NB4 (cell line): ENCODE measurements at places on chromosomes 16 and 17.

- DNase-seq = no peak
Observed at GRCh38 chr17:17084941-17085340, 42.7 kb downstream of the MPRIP start.

GRCh38 chr17:27609611-27610303, 21.2 kb upstream of the LGALS9 start:
- peak; percentile 60 for DNase-seq

- DNase-seq = no peak
Observed at GRCh38 chr17:63078707-63079106, 112.7 kb downstream of the TANC2 start.

GRCh38 chr17:73293480-73293911, 18.3 kb downstream of the CDC42EP4 start:
- DNase-seq = peak; percentile 37

DNA sequence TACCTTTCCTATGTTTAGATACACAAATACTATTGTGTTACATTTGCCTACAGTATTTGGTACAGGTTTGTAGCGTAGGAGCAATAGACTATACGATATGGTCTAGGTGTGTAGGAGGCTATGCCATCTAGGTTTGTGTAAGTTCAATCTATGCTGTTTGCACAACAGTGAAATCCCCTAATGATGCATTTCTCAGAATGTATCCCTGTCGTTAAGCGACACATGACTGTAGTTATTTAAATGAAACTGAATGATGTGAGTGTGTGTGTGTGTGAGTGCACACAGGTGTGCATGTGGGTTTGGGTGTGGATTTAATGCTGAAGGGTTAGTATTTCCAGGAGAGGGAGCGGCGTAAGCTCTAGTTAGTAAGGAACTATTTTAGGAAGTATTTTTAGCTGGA, 34.6 kb upstream of the SMIM36 start:
- DNase-seq = no peak

DNA sequence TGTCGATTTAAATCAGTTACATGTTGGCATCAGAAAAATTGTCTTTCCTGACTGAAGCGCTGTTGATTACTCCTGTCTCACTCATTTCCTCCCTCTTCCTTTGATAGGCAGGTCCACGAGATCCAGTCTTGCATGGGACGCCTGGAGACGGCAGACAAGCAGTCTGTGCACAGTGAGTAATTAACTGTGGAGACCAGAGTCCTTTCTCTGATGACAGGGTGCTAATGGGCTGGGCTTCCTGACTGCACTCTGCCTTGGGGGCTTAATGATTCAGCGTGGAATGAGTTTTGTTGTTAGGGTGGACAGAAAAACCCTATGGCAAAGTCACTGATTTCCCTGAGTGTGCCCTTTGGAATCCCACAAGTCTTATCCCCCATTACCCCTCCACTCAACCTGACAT, 6.5 kb downstream of the GOSR2 start:
- DNase-seq = no peak

DNA sequence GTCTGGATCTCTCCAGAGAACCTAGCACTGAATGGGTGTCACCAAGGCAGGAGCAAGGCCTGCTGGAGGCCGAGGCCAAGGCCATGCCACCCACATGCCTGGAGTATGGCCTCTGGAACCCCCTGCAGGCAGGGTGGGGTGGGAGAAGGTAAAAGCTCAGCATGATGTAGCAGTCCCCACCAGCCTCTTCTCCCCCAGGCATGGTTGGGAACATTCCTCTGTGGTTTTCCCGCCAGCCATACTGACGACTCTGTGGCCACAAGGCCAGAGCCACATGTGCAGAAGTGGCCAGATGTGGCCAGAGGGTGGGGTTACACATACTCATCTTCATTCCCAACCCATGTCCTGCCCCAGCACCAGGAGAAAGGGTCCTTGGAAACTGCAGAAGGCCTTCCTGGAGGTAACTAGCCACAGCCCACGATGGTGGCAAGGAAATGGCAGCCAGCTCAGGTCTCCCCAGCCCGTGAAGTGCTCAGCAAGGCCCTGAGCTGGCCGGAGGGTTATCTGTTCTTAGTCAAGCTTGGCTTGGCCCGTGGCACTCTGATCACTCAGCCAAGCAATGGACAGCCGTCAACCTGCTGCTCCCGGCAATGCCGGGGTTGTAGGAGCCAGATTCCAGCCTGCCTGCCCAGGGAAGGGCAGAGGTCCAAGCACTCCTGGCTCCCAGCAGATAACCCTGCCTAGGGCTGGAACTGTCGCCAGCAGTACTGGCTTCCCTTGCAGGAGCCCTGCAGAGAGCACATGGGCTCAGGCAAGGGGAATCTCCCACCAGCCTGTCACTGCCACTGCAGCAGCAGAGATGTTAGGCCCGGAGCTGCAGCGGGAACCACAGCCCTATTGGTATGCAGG, 26.1 kb downstream of the HDAC5 start:
- peak; percentile 43 for DNase-seq

DNA sequence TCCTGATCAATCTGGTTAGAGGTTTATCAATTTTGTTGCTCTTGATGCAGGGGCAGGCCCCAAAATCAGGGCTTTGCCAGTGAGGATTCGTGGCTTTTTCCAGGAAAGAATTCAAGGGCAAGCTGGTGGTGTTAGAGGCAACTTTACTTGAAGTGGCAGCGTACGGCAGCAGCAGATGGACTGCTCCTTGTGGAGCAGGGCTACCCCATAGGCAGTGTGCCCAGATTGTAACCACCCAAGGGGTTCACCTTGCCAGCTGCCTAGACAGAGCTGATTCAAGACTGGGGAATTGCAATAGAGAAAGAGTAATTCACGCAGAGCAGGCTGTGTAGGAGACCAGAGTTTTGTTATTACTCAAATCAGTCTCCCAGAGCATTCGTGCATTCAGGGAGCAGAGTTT, 16.7 kb downstream of the DRC7 start:
- DNase-seq = no peak

DNA sequence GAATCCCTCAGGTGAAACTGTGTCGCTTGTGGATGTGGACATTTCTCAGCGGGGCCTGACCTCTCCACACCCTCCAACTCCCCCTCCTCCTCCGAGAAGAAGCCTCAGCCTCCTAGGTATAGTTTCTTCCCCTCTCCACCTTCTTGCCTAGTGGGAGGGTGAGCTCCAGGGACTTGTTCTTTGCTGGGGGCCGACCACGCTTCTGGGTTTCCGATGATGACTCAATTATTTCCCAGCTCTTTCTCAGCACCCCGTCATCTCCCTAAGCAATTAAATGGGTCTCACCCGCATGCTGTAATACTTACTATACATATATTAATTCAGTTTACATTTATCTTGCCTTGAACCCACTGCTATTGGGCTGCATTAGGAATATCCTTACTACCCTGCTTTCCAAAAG, 13.1 kb downstream of the SOCS7 start:
- no peak for DNase-seq

- peak; percentile 28 for DNase-seq
Observed at GRCh38 chr17:4881761-4882555, 17.4 kb upstream of the C17orf107 start.

GRCh38 chr16:51312363-51313150, 161.5 kb upstream of the SALL1 start:
- DNase-seq = no peak

GRCh38 chr17:78337244-78338109, 22.4 kb downstream of the SOCS3 start:
- no peak for DNase-seq

- DNase-seq = no peak
Observed at GRCh38 chr17:45437465-45438283, 5.0 kb upstream of the ARHGAP27 start.

DNA sequence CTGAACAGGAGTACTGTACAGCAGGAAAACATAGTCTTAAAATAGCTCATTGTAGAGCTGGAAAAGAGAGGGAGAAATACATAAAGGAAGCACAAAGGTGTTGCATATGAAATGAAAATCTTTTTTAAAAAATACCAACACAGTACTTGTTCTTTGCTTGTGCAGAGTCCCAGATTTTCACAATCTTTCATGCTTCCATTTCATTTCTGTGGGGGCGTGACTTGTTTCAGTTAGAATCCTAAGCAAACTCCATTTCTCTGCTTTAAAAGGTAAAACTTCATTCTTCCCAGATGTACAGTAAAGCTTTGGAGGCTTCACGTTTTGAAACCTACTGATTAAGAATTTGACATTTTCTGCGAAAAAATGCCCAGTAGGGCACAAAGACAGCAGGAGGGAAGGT, 48.5 kb upstream of the MARCHF10 start:
- DNase-seq = no peak

GRCh38 chr17:59487161-59487873, 78.1 kb upstream of the DHX40 start:
- DNase-seq = no peak

DNA sequence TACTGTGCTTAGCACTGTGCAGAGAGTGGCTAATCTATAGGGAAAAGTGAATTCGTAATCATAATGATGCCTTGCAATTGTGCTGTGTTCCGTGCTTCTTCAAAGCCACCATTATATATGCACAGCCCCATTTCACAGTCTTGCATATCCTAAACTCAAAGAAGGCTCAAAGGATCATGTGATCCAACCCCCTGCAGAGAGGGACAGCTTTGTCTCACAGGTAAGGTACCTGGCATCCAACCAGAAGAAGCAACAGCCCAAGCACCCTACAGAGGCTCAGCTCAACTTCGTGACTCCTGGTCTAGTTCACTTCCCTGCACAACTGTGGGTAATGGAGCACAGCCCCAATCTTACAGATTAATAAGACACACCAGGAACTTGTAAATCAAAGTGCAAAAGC, 124.0 kb downstream of the ZNF423 start:
- DNase-seq = no peak

DNA sequence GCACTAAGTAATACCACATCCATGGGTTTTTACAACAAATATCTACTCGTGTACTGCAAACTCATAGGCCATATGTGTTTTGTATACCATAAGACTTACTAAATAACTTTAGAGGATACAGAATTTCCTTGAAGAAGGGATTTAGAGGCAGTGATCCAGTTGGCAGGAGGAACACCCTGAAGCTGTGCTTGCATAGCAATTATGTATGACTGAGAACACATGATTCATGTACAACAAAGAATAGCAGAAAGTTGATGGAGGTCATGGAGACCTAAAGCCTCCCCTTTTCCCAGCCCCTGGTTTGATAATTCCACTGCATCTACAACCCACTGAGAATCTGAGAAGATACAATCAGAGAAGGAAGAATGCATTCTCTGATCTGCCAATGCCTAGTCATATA, 83.8 kb upstream of the PMFBP1 start:
- DNase-seq = no peak

DNA sequence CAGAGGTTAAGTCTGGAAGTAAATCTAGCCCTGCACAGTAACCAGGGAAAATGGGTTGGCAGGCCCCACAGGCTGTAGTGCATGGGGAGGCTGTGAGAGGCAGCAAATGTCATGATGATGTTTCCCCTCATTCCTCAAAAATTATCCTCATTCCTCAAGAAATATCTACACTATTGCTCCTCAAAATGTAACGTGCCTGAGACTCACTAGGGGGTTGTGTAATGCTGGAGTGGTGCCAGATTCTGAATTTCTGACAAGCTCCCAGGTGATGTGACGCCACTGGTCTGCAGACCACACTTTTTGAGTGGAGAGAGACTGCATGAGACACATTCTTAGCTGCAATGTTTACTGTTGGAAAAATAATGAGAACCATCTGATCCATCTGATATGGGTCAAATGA, 1.2 kb upstream of the MPP3 start:
- DNase-seq = peak; percentile 14

GRCh38 chr16:7614021-7614795, 281.6 kb downstream of the RBFOX1 start:
- DNase-seq = no peak

DNA sequence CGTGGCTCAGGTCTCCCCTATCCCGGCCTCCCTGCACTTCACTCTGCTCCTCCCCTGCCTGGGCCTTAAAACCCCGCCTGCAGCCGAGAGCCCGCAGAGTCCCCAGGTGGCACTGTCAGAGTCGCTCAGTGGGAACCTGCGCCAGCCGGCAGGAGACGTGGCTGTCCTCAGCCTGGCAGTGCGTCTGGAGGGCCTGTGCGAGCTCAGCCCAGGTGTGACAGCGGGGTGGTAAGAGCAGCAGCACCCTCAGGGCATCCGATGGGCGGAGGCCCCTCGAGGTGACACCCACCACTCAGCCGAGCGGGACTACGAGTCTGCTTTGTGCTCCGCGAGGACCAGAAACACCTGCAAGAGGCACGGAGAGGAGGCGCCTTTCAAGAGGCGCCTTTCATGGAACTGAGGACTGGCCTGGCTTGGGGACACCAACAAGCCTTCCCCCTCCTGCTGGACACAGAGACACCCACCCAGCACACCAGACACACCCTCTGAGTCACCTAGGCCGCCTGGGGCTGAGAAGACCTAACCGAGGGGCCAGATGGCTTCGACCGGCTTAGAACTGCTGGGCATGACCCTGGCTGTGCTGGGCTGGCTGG, at the start of gene CLDN9:
Gene CLDN9, plus strand, starts transcription at position 96 of the 593 bp plus-strand sequence. Its CDS starts 440 bp downstream, at position 536.
- no peak for DNase-seq

DNA sequence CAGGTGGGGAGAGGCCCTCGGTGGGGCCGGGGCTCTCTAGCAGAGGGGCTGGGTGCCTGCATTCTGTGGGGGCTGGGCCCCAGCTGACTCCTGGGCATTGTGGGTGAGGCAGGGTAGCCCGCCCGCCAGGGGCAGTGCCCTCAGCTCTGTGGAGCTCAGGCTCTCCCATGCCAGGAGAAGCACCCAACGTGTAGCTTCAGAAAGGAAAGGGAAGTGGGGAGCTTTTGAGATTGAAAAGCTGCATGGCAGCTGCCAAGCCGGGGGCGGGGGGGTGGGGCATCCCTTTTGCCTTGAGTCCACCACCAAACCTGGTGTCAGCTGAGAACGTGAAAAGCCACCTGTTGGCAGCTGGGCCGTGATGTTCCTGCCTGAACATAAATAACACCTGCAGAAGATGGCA, 192.1 kb upstream of the CIBAR2 start:
- DNase-seq = no peak

GRCh38 chr16:55710466-55710865, 54.7 kb downstream of the SLC6A2 start:
- DNase-seq = peak; percentile 28

GRCh38 chr17:9238340-9239245, 217.3 kb downstream of the NTN1 start:
- DNase-seq = no peak

GRCh38 chr17:10844621-10845387, 6.9 kb upstream of the PIRT start:
- peak; percentile 74 for DNase-seq

GRCh38 chr16:82990155-82990554, 363.4 kb downstream of the CDH13 start:
- DNase-seq = no peak

- no peak for DNase-seq
Observed at GRCh38 chr17:61449707-61450640, 2.2 kb upstream of the TBX4 start.

- DNase-seq = peak; percentile 83
Observed at GRCh38 chr17:1515640-1516387, 598 bp downstream of the INPP5K start.
